CD4-positive, alpha-beta memory T cell (primary cell): ENCODE measurements at places on chromosomes 1 and 21. TPM values are rescaled to one million over a fixed set of nuclear protein-coding genes. Genes with fewer than 3 reads are reported as not detected.

The DDI2 gene
- 1.0 TPM for polyA plus RNA-seq

The DIO1 gene
- not detected for polyA plus RNA-seq

The CD247 gene
- polyA plus RNA-seq, result 260 TPM

The SEC16B gene
- not detected for polyA plus RNA-seq
